Activated CD4-positive, alpha-beta memory T cell treated with anti-CD3 and anti-CD28 coated beads for 36 hours (primary cell): ENCODE measurements at places on chromosomes 4 and X.

DNA sequence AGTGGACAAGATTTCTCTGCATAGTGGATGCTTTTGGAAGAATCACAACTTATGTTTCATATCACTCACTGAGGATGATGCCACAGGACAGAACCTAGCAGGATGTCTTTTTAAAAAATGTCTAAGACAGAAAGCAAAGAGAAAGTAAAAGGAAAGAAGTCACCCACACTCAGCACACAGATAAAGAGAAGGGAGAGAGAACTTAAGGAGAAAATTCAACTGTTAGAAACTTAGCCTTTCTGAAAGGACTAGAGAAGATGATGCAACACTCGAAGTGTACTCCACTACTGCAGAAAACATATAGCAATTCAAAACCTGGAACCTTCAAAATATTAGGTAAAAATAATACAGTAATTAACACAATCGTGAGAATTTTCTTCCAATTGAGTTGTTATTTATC is 52.8 kb upstream of the STK26 start:
- no peak overlapping the region for H3K4me3 ChIP-seq
- H3K36me3 ChIP-seq = no peaks in the 10 kb centered on the region
- H3K4me1 ChIP-seq = peaks cover 4% of the 10 kb centered on the region
- DNase-seq = no peak
- no peaks in the 10 kb centered on the region for H3K27me3 ChIP-seq

- no peak for DNase-seq
- H3K27me3 ChIP-seq = peaks cover 2% of the 10 kb centered on the region
- H3K36me3 ChIP-seq = no peaks in the 10 kb centered on the region
- no peak overlapping the region for H3K27ac ChIP-seq
Observed at GRCh38 chr4:118981171-118981838, 92.7 kb downstream of the SYNPO2 start.

DNA sequence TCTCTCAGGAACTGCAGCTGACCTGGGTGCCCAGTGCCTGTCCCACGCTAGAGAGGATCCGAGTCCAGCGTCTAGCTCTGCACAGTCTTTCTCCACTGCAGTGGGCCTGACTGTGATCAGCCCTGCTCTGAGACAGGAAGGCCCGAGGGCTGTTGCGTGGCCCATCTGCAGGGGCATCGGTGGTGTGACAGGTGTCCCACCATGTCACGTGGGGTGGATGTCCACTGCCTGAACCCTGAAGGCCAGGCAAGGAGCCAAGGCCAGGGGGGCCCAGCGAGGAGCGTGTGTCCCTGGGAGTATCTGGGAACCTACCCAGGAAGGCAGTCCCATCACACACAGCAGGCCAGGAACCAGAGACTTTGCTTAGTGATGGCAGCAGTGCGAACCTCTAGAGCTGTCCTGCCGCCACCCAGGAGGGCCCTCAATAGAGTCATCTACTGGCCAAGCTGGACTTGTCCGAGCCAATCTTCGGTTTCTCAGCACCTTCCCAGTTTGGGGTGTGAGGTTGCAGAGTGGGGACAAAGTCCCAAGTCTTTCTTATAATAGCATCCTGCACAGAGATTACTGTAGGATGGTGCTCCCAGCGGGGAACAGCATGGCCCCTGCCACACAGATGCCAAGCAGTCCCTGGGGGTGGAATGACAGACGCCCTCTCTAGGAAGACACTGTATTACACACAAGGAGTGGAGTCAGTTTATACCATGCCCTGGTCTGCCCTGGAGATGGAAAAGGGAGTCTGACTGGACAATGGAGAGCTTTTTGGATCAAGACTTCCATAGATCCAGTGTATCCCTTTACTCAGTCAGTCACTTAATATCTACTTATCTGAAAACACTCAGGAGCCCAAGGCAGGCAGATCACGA is 38.3 kb downstream of the DCTD start:
- no peaks in the 10 kb centered on the region for H3K4me1 ChIP-seq
- peaks cover 46% of the 10 kb centered on the region for H3K36me3 ChIP-seq
- DNase-seq = no peak
- H3K4me3 ChIP-seq = no peak overlapping the region
- H3K27me3 ChIP-seq = no peaks in the 10 kb centered on the region

- H3K27me3 ChIP-seq = no peaks in the 10 kb centered on the region
- H3K36me3 ChIP-seq = no peaks in the 10 kb centered on the region
- no peak overlapping the region for H3K27ac ChIP-seq
- no peak for DNase-seq
Observed at GRCh38 chrX:123943074-123943473, 18.4 kb upstream of the STAG2 start.

DNA sequence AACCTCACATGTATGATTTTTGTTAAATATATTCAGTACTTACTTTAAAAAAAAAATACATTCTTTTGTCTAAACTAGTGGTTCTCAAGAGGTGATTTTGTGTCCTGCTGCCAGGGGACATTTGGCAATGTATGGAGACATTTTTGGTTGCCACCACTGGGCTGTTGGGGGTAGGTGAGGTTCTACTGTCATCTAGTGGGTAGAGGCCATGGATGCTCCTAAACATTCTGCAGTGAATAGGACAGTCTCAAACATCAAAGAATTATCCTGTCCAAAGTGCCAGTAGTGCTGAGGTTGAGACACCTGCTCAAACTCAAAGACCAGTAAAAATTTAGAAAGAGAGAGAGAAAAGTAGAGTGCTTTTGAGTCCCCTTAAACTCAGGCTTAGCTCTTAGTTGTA is 32.9 kb upstream of the PGM2 start:
- no peak overlapping the region for H3K27ac ChIP-seq
- peak; percentile 12 for DNase-seq
- peaks cover under 1% of the 10 kb centered on the region for H3K27me3 ChIP-seq
- no peak overlapping the region for H3K4me3 ChIP-seq
- no peaks in the 10 kb centered on the region for H3K4me1 ChIP-seq

DNA sequence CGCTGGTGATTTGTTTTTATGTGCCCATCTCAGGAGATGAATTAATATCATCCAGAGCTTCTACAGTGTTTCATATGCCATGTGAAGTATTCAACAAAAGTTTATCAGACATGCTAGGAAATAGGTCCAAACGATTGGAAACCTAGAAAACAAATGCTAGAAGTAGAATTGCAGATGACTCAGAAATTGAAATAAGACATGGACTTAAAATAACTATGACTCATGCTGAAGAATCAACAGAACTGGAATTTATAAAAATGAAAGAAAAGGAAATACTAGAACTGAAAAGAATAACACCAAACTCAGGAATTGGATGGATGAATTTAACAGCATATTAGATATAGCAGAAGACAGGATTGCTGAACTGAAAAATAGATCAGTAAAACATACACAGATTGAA is 172.7 kb upstream of the GIMD1 start:
- H3K36me3 ChIP-seq = no peaks in the 10 kb centered on the region
- no peak overlapping the region for H3K4me3 ChIP-seq
- H3K27me3 ChIP-seq = no peaks in the 10 kb centered on the region
- H3K4me1 ChIP-seq = no peaks in the 10 kb centered on the region
- no peak overlapping the region for H3K27ac ChIP-seq

- no peak overlapping the region for H3K27ac ChIP-seq
- no peaks in the 10 kb centered on the region for H3K36me3 ChIP-seq
- no peak for DNase-seq
- H3K27me3 ChIP-seq = no peaks in the 10 kb centered on the region
- no peaks in the 10 kb centered on the region for H3K4me1 ChIP-seq
Observed at GRCh38 chr4:144757969-144758368, 112.0 kb downstream of the HHIP start.

- H3K27me3 ChIP-seq = no peaks in the 10 kb centered on the region
- DNase-seq = no peak
- H3K36me3 ChIP-seq = no peaks in the 10 kb centered on the region
- no peak overlapping the region for H3K27ac ChIP-seq
- H3K4me1 ChIP-seq = no peaks in the 10 kb centered on the region
- no peak overlapping the region for H3K4me3 ChIP-seq
Observed at GRCh38 chr4:60581919-60582536, 618.1 kb upstream of the ADGRL3 start.

DNA sequence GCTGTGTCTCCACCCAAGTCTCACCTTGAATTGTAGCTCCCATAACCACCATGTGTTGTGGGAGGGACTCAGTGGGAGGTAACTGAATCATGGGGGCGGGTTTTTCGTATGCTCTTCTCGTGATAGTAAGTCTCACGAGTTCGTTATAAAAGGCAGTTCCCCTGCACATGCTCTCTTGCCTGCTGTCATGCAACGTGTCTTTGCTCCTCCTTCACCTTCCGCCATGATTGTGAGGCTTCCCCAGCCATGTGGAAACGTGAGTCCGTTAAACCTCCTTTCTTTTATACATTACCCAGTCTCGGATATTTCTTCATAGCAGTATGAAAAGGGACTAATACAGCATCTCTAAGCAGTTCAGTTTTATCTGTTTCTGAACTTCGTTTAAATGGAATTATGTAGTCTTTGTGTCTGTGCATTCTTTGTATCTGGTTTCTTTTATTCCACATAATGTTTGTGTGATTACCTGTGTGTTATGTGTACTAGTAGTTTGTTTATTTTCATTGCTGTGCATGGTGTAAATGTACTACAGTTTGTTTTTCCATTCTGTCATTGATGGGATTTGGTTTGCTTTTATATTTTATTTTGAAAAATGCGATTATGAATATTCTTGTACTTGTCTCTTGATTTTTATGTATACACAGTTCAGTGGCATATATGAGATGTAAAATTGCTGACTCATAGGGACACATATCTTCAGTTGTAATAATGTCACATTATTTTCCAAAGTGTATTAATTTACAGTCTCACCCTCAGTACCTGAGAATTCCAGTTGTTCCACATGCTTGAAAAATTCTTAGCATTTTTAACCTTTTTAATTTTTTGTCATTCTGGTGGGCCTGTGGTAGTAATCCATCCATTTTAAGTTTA is 304.9 kb downstream of the GBA3 start:
- no peaks in the 10 kb centered on the region for H3K27me3 ChIP-seq
- no peak overlapping the region for H3K27ac ChIP-seq
- DNase-seq = no peak
- no peaks in the 10 kb centered on the region for H3K4me1 ChIP-seq
- H3K4me3 ChIP-seq = no peak overlapping the region

GRCh38 chr4:25792876-25793275 is 69.9 kb downstream of the SEL1L3 start:
- no peaks in the 10 kb centered on the region for H3K27me3 ChIP-seq
- H3K27ac ChIP-seq = no peak overlapping the region
- H3K4me3 ChIP-seq = no peak overlapping the region
- H3K4me1 ChIP-seq = no peaks in the 10 kb centered on the region

DNA sequence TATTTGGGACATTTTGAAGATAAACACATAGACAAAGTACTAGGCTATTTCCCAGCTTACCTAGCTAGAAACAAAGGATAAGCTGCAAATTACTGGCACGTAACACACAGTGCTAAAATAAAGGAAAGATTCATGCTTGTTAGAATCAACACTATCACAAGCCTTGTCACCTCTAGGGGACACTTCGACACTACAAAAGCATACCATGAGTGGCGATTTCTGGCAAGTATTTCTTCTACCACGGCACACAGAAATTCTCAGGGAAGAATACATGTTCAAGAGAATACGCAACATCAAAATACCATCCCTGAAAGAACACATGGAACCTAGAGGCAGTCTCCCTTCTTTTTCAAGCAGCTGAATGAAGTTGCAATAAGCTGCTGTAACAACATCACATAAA is 5.1 kb downstream of the MECP2 start:
- no peak for DNase-seq
- peak overlapping the region; percentile 83 for H3K27ac ChIP-seq
- peaks cover 65% of the 10 kb centered on the region for H3K4me1 ChIP-seq
- H3K4me3 ChIP-seq = peak overlapping the region; percentile 51

- no peaks in the 10 kb centered on the region for H3K36me3 ChIP-seq
- DNase-seq = no peak
- no peak overlapping the region for H3K27ac ChIP-seq
Observed at GRCh38 chrX:16488959-16489358, 161.0 kb upstream of the S100G start.

DNA sequence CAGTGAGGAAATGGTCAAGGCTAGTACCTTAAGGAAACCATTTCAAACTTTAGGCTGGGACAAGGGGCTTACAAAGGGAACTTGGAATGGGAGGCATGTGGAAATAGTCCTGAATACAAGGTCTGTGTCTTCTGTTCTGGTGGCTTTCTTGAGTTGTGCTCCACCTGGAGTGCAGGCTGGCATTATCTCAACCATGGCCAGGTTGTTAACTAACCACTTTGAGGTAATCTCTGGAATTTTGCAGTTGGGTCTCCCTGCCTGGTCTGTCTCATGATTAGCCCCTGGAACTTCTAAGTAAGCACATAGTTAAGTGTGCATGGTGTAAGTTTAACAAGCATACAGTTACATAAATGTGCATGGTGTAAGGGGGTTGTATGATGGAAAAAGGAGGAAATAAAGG is 77.5 kb downstream of the PCDH18 start:
- DNase-seq = no peak
- no peak overlapping the region for H3K4me3 ChIP-seq
- no peak overlapping the region for H3K27ac ChIP-seq
- H3K4me1 ChIP-seq = no peaks in the 10 kb centered on the region

DNA sequence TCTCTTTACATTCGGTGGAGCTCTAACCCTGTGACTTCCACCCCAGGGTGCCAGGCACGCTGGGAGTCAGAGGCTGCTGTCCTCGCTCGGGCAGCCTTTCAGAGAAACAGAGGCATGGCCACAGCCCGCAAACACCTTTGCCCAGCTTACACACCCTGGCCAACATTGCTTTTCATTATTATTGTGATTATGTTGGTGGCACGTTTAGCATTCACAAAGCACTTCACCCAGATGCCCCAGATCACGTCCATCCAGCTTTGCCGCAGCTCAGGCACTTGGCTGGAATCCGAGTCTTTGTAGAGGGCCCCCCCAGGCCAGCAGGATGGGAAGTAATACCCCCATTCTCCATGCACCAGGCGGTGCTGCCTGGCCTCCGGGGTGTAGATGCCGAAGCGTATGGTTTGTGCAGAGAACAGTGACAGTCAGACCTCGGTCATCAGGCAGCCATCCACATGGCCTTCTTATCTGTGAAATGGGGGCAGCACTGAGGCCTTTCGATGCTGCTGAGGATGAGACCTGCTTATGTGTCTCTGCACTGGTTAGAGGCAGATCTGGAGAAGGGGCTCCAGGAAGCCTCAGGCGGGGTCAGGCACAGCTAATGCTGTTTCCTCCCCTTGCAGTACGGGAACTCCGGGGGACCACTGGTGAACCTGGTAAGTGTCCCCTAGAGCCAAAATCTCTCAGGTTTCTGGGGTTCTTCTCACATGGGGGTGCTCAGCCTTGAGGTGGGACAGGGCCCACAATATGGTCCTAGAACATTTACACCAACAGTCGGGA is 22.3 kb downstream of the HTRA3 start:
- DNase-seq = no peak
- no peak overlapping the region for H3K4me3 ChIP-seq
- no peaks in the 10 kb centered on the region for H3K4me1 ChIP-seq
- H3K27me3 ChIP-seq = no peaks in the 10 kb centered on the region
- no peaks in the 10 kb centered on the region for H3K36me3 ChIP-seq

DNA sequence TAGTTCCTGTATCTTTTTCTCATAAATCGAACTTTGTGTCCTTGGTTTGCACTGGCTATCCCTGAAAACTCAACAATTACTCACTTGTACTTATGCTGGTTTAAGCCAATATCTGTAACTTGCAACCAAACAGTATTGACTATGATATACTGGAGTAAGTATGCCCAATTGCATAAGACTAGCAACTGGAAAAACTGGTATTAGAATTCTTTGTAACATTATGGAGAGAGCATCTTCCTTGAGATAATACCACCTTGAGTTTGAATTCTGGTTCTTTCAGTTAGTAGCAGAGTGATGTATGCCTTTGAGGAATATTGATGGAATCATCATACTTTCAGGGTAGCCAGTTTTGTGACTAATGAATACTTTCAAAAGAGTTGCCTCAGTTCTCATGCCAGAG is 28.1 kb downstream of the BMP3 start:
- DNase-seq = no peak
- no peaks in the 10 kb centered on the region for H3K4me1 ChIP-seq
- no peak overlapping the region for H3K27ac ChIP-seq
- H3K36me3 ChIP-seq = no peaks in the 10 kb centered on the region
- H3K27me3 ChIP-seq = peaks cover 6% of the 10 kb centered on the region
